ENCODE measurements at places on chromosomes 1 and 21.
A peak's percentile ranks its signal among the peaks of the same experiment; 100 is the strongest.

DNA sequence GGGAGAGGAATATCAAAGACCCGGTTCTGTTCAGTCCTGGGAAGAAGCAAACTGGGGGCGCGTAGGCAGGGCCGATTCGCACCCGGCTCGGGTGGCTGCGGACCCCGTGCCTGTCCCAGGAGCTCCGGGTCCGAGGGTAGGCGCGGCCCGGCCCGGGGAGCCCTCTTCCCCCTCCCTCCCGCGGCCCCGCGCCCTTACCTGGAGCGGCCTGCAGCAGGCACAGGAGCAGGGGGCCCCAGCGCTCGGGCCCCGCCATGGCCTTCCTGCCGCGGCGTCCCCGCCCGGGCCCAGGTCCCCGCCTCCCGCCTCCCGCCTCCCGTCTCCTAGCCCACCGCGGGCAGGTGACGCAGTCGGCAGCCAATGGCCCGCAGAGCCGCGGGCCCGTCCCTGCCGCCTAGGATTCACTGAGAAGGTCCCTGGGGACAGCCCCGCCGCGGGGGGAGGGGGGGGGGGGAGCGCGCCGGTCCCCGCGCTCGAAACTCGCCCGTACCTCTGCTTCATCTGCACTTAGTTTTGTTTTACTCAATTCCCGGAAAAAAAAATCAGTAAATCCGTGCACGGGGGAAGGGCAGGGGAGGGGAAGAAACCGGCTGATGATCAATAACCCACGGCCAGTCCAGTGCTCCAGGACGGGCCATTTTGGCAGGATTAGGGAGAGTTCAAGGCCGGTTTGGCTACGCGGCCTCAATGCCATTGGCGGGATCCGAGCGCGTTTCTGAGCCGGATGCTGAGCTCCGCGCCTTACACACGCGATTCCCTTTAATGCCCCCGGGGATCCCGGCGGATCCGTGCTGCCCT is at the start of gene IFNLR1:
IFNLR1 (minus strand) TSS at position 297 of the 798 bp plus-strand sequence; CDS start at position 256, 41 bp downstream.
- peak; percentile 38 for DNase-seq

DNA sequence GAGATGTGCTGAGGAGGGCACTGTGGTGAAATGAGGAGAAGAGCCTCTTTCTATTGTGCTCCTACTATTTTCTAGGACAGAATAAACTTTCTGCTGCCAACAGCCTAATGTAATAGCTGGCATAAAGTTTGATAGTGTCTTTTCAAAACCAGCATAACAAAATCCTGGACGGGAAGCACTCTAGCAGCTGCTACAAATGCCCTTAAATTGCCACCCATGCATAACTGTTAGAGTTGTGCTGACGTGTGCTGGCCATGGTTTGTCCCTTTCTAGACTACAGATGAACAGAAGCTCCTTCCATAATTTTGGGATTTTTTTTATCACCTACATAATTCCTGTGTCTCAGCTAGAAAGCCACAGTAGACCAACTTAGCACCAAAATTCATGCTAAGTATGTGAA is 88.5 kb upstream of the DEPDC1 start:
- no peak for DNase-seq

GRCh38 chr1:239155466-239156091 is 230.8 kb upstream of the CHRM3 start:
- DNase-seq, result no peak

DNA sequence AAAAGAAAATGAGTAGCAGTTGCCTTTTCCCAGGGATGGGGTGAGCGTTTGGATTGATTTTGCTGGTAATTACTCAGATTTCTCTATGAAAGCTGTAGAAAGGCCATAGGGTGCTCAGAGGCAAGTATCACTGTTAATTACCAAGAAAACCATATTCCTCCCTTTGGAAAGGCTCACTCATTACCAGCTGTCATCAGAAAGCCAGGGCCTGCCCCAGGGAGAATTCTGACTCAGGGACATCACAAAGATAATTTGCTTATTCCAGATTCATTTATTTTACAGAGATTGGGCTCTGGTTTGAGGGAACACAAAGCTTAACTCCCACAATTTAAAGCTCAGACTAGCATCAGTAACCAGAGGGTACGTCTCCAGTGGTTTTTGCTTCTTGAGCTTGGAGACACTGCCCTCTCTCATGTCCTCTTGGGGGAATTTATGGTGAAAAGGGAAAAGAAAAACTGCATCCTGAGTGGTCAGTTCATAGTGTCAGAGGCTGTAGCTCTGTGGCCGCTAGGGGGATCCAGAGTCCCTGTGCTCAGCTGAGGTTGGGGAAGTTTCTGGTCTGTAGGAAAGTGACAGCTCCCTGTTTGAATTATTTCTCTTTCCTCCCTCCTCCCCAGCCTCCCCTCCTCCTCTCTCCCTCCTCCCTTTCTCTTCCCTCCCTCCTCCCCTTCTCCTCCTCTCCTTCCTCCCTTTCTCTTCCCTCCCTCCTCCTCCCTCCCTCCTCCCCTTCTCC is 204.3 kb downstream of the KCNJ6 start:
- DNase-seq, result peak; percentile 76

DNA sequence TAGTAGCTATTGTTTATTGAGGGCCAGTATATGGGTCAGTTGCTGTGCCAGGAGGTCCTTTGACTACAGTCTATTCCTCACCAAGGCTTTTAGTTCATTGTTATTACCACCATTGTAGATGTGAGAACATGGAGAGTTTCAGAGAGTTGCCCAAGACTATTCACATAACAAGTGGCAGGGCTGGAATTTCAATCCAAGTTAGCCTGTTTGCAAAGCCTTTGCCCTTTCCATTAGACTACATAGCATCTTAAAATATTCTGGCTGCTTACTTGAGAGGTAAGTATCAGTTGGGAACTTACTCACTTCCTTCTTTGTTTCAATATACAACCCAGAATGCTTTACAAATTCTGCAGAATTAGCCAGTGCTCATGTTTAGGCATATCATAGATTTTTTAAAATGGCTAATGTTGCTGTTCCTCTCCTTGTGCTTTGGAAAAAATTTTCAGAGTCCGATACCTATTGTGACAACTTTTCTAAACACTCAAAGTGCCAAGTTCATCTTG is 141.2 kb downstream of the FGGY start:
- no peak for DNase-seq

- no peak for DNase-seq
Measured at GRCh38 chr1:214504330-214504729, 47.1 kb downstream of the PTPN14 start.

GRCh38 chr1:41255978-41256377 is 13.9 kb upstream of the SCMH1 start:
- no peak for DNase-seq

- no peak for DNase-seq
Measured at GRCh38 chr1:33270379-33270778, 14.1 kb downstream of the ZNF362 start.

DNA sequence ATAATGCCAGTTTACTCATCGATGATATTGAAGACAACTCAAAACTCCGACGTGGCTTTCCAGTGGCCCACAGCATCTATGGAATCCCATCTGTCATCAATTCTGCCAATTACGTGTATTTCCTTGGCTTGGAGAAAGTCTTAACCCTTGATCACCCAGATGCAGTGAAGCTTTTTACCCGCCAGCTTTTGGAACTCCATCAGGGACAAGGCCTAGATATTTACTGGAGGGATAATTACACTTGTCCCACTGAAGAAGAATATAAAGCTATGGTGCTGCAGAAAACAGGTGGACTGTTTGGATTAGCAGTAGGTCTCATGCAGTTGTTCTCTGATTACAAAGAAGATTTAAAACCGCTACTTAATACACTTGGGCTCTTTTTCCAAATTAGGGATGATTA is 13.7 kb downstream of the GGPS1 start:
- no peak for DNase-seq

GRCh38 chr1:182229921-182230491 is 161.6 kb downstream of the GLUL start:
- peak; percentile 63 for DNase-seq

GRCh38 chr1:118842452-118843201 is 145.5 kb downstream of the TBX15 start:
- peak; percentile 96 for DNase-seq

- DNase-seq, result no peak
Measured at GRCh38 chr1:12158357-12159092, 8.3 kb upstream of the TNFRSF1B start.

DNA sequence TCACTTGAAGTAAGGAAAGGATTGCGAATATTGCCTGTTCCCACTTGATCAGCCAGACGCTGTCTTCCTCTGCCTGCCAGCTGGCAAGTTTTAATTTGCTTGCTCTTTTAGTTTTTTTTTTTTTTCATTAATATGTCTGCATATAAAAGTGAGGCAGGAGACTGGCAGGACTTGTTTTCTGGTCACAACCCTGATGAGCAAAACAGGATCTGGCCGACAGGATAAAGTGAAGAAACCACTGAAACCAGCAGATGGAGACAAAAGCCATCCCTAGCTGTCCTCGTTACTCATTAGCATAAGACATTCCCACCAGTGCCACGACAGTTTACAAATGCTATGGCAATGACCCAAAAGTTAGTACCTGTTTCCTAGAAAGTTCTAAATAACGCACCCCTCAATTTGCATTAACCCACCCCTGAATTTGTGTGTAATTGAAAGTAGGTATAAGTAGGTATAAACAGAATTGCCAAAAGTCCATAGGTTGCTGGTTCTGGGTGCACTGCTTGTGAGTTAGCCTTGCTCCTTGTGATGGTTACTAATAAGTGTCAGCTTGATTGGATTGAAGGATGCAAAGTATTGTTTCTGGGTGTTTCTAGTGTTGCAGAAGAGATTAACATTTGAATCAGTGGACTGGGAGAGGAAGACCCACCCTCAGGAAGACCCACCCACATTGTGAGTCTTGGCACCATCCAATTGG is 60.8 kb downstream of the ZNF684 start:
- DNase-seq, result no peak

DNA sequence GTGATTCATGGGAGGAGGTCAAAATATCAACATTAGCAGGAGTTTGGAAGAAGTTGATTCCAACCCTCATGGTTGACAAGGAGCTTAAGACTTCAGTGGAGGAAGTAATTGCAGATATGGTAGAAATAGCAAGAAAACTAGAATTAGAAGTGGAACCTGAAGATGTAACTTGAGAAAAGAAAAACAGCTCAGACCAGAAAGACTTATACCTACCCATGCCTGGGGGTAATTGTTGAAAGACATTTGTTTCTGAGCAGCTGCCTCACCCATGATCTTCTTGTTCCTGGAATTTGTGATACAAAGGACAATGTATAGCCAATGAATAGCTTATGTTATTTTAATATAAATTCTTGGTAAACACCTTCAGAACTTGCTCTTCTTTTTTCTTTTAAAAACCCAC is 128.6 kb downstream of the LRIG2 start:
- no peak for DNase-seq

GRCh38 chr1:92754000-92754718 is 30.7 kb downstream of the EVI5 start:
- DNase-seq, result no peak

DNA sequence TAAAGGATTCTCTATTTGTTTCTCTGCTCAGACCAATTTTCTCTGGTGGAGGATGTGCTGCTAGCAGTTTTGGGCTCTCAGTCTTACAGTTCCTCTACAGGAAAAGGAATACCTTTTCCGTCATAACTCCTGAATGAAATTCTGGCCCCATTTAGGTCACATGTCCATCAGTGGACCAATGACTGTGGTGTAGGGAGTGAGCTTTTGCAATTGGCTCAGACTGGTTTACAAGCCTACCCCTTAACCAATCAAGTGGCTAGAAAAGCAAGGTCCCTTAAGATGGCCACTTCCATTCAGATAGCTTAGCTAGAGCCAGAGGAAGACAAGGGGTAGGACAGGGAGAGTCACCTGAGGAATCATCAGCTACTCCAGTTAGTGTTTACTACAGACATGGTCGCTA is 16.4 kb upstream of the ZNF281 start:
- DNase-seq, result no peak

GRCh38 chr1:53141487-53142055 is 867 bp downstream of the SLC1A7 start:
- DNase-seq, result no peak

- no peak for DNase-seq
Measured at GRCh38 chr1:201311356-201312011, 28.2 kb downstream of the PKP1 start.

GRCh38 chr1:151831256-151831591 is 378 bp downstream of the RORC start:
- DNase-seq, result no peak

DNA sequence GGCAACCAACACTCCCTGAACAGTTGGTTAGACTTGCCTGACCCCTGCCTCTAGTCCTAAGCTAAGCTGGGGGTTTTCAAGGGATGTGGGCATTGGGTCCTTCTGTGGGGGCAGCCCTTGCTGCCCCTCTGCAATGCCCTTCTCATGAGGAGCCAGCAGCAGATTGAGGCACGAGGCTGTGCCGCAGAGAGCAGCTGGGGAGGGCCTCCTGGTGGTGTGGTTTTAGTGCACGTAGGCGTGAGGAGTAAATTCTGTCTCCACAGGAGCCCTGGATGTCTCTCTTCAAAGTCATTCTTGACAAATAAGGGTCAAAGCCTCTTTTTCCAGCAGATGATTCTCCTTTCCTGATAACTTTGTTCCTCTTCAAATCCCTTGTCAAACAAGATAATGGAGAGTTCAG is 31.8 kb upstream of the KLHDC7A start:
- no peak for DNase-seq

- no peak for DNase-seq
Measured at GRCh38 chr1:66998972-66999371, 55.0 kb downstream of the SLC35D1 start.

DNA sequence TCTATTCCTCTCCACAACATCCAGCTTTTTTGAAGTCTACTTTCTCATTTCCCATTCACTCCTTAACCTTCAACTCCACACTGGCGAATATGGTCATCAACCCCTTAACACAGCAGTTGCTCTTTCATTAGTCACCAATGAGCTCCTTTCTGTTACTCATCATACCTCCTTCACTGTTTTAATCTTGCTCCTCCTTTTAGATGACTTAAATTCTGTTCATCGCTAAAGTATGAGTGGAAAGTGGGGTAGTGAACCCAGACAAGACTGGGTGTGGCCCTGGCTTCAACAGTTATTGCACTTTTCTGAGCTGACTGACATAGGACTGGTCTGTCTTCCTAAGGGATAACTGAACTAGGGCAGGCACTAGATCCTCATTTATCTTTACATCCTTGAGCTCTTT is 51.3 kb downstream of the AKT3 start:
- no peak for DNase-seq

- DNase-seq, result no peak
Measured at GRCh38 chr1:28437264-28437923, 67.9 kb downstream of the PHACTR4 start.

- DNase-seq, result no peak
Measured at GRCh38 chr1:160064746-160065145, 5.2 kb downstream of the KCNJ10 start.

GRCh38 chr1:116122955-116123757 is 12.0 kb downstream of the MAB21L3 start:
- no peak for DNase-seq
